ENCODE measurements at places on chromosomes 7 and 10. TPM values are rescaled to one million over a fixed set of nuclear protein-coding genes. Genes with fewer than 3 reads are reported as not detected.

DNA sequence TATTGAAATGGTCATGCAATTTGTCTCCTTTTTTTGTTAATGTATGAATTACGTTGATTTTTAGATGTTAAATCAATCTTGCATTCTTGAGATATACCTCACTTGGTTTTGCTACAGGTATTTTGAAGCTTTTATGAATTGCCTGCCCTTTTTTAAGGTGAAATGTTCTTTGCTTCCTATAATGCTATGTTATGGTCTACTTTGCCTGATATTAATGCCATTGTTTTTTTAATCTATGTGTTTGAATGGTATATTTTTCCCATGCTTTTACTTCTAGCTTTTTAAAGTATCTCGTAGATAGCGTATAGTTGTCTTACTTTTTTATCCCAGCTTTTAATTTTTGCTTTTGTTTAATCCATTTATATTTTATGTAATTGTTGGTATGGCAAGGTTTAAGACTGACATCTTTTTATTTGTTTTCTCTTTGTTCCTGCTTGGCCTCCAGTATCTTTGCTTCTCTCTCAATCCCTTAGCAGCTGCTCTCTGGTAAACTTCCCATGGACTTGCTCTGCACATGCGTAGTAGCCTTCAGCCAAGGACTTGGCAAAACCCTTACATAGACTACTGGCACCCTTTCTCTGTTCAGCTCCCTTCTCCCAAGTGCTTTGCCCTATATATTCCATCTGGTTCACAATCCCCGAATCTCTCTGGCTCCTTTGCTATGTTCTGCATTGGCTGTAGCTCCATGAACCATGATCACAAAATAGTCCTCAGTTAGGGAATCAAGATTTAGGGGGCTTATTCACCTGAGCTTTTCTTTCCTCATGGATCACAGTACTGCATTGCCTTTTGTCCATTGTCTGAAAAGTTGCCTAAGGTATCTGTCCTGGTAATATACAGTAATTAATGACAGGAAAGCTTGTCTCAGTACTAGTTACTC is 8.4 kb downstream of the TRIM24 start:
- DNase-seq = no peak

The C10orf67 gene
- total RNA-seq = not detected

GRCh38 chr10:69580435-69580834 is 7.2 kb upstream of the NEUROG3 start:
- DNase-seq = no peak

DNA sequence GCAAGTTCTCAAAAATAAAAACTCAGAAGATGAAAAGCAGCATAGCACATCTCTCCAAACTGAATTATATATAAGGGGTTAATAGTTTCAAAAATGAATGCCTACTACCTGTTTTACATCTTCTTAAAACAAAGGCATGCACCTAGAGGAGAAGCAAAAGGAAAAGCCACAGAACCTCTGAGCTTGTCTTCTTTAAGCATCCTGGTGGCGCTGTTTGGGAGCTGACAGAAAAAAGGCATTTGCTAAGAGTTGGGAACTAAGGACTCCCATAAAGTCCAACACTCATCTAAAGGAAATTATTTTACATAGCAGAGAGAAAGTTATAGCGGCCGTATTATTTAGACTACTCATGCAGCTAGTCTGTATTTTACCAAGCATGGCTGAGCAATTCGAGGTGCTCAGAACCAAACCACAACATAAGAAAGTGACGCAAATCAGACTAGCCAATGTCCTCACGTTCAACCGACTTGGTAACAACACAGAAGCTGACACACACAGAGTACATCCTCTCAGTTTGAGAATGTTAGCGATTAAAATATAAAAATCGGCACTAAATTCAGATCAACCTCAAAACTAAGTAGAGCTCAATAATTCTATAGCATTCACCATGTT is 38.8 kb downstream of the PTN start:
- DNase-seq = no peak

The NPY gene
- total RNA-seq = not detected

The EPDR1 gene
- total RNA-seq = 20.1 TPM

DNA sequence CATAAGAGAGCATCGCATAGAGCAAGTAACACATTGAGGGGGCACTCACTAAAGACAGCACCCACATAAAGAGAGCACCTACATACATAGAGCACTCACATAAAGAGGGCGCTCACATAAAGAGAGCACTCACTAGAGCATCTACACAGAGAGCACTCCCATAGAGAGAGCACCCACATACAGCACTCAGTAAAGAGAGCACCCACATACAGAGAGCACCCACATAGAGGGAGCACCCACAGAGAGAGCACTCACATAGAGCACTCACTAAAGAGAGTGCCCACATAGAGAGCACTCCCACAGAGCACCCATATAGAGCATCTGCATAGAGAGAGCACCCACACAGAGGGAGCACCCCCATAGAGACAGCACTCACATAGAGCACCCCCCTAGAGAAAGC is 47.8 kb downstream of the INSIG1 start:
- no peak for DNase-seq

DNA sequence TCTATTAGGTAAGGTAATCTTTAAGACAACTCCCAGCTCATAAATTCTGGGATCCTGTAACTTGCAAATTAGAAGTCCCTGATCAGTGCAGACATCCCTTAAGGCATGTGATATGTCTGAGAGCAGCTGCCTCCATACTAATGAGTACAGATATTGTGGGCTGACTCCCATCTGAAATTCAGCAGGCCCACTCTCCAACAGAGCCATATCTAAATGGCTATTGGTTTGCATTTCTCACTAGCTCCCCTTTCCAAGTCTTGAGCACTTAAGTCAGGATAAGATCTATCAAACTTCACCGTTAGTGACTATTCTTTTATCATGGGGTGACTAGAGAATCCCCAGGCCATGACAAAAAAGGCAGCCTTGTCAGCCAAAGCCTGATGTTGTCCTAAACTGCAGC is 785.4 kb downstream of the IPMK start:
- no peak for DNase-seq

Data from ureter (tissue), 1 donor.